ENCODE measurements at places on chromosomes 11 and 22. TPM values are rescaled to one million over a fixed set of nuclear protein-coding genes. Genes with fewer than 3 reads are reported as not detected.

Gene POLD4
- total RNA-seq: 95.1 TPM

Gene TUG1
- 88.0 TPM for total RNA-seq

Gene TRIM48
- total RNA-seq: not detected

Gene RASSF10
- total RNA-seq: not detected

Gene SGSM1
- total RNA-seq: 0.15 TPM

Gene MRPL48
- total RNA-seq: 20.3 TPM

DNA sequence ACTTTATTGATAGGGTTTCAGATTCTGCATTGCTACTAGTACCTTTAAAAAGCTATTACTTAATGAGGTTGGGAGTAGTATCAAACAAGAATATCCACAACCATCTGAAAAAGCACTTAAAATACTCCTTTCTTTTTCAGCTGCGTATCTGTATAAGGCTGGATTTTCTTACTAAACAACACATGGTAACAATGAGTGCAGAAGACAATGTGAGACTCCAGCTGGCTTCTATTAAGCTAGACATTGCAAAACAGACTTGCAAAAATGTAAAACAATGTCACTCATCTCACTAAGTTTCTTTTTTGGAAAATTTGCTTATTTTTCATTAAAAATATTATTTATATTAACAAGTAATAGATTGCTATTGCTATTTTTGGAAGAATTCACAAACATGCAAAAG, 132.6 kb downstream of the WNT11 start:
- H3K4me3 ChIP-seq: no peak overlapping the region
- no peaks in the 10 kb centered on the region for H3K4me1 ChIP-seq
- H3K27me3 ChIP-seq: no peaks in the 10 kb centered on the region
- DNase-seq: no peak
- H3K36me3 ChIP-seq: no peaks in the 10 kb centered on the region
- no peak overlapping the region for H3K27ac ChIP-seq

DNA sequence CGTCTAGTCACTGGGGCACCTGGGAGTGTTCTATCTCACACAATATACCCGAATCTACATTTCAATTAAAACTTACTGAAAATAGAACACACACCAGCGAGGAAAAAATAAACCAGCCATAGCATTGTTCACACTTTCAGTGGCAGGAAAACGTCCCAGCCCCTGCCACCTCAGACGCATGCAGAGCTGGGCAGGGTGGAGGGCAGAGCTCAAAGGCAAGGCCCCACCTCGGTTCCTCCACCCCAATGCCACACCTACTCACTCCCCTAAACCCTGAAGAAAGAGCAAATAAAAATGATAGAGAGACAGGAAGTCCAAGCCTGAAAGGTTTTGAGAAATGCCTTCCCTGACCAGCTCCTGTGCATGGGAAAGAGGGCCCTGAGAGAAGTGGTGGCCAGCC, 14.8 kb downstream of the B3GNT6 start:
- H3K4me1 ChIP-seq: peaks cover 4% of the 10 kb centered on the region
- no peak for DNase-seq
- H3K27me3 ChIP-seq: no peaks in the 10 kb centered on the region

DNA sequence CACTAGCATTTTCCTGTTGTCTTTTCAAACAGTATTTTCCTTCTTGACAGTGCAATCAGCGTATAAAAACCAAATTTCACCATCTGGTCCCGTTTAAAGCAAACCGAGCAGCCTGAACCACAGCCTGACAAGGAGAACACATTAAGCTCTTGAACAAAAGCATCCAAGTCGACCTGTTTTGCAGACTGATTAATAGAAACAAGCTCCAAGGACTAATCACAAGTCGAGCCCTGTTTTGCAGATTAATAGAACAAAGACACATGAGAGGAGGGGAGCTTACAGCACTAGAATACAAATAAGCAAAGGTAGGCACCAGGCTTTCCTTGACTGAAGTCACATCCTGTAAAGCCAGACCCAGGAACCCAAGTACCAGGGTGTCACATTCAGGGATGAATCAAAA, 104.8 kb downstream of the MPPED2 start:
- no peak overlapping the region for H3K4me3 ChIP-seq
- no peaks in the 10 kb centered on the region for H3K36me3 ChIP-seq
- H3K27ac ChIP-seq: no peak overlapping the region
- no peak for DNase-seq
- H3K4me1 ChIP-seq: no peaks in the 10 kb centered on the region

DNA sequence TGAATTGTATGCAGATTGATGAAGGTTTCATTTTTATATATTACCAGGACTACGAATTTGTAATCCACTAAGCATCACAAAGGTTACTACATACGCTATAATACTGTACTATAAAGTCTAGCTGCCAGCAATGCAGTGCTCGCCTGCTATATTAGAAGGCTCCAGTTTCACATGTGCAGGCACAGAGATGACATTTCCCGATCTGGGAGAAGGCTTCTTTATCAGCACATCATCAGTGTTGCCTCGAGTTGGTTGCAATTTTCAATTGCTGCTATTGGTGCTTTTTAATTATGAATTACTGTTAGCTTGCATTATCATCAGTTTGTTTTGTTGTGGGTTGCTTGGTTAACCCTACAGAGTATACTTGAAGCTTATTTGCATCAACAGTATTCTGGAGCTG, 143.2 kb upstream of the TEAD1 start:
- DNase-seq: no peak
- no peak overlapping the region for H3K27ac ChIP-seq
- no peaks in the 10 kb centered on the region for H3K4me1 ChIP-seq
- H3K4me3 ChIP-seq: no peak overlapping the region
- no peaks in the 10 kb centered on the region for H3K27me3 ChIP-seq
- no peaks in the 10 kb centered on the region for H3K36me3 ChIP-seq

GRCh38 chr11:132347156-132348090, 977.0 kb downstream of the NTM start:
- H3K36me3 ChIP-seq: no peaks in the 10 kb centered on the region
- no peak for DNase-seq
- no peak overlapping the region for H3K27ac ChIP-seq
- no peaks in the 10 kb centered on the region for H3K4me1 ChIP-seq
- H3K4me3 ChIP-seq: no peak overlapping the region

Gene C11orf65
- total RNA-seq: 1.5 TPM

DNA sequence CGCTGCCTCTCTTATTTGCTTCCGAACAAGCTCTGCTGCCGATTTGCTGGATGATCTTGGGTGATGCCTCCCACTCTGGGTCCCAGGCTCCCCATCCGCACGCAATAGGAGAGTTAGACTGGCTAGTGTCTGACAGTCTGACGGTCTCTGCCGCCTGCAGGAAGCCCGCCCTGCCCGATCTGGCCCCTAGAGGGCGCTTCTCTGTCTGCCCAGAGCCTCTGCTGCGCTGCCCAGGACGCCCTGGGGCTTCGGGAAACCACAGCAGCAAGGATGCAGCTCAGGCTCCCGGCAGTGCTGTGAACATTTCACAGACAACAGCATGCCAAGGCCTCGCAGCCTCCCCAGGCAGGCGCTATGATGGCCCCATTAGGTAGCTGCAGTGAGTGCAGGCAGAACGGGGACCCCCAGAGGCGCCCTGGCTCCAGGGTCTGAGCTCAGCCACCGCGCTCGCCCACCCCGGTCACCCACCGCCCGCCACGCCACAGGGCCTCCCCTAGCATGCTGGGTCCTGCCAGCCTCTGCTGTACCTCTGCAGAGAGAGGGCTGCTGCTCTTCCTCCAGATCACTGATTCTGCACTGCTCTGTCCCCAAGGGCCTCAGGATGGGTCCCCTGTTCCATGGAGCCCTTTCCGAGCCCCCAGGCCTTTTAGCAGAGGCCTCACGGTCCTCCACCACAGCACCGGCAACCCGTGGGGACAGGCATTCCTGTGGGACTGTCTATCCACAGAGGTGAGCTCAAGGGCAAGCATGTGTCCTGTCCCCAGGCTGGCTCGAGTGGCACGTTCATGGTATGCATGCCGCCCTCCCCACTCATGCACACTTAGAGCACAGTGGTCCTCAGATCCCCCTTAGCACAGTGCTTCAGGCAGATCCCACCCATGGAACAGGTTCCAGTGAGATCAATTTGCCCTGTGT, 4.3 kb upstream of the BAIAP2L2 start:
- H3K4me3 ChIP-seq: no peak overlapping the region
- no peaks in the 10 kb centered on the region for H3K36me3 ChIP-seq
- H3K27ac ChIP-seq: no peak overlapping the region
- DNase-seq: peak; percentile 83
- H3K4me1 ChIP-seq: no peaks in the 10 kb centered on the region

Gene WNT7B
- not detected for total RNA-seq

DNA sequence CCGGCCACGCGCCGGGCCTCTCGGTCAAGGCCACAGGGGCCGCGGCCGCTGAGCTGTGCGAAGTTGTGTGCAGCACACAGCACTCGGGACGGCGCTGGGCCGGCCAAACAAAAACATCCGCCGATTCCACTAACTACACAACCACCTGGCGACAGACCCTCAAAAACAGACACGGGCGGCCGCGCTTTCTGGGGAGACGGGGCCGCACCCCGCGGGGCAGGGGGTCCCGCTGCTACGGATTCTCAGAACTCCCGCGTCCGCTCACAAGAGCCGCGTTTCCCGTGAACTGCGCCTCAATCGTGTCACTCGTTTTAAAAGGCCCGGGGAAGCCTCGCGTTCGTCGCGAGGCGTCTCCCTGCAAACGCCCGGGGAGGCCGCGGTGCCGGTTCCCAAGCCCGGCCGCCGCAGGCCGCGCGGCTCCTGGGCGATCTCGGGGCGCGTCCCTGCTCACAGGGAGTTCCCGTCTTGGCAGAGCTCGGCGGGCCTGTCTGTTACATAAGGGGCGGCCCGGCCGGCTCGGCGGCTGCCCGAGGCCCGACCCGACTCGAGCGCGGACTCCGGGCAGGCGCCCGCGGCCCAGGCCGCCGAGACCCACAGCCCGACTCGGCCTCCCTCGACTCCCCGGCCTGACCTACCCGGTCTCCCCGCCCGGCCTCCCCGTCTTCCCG, 936 bp downstream of the BRD1 start:
- H3K36me3 ChIP-seq: peaks cover 14% of the 10 kb centered on the region
- peak; percentile 54 for DNase-seq
- peak overlapping the region; percentile 75 for H3K4me3 ChIP-seq
- no peaks in the 10 kb centered on the region for H3K27me3 ChIP-seq
- peak overlapping the region; percentile 79 for H3K27ac ChIP-seq

Gene C11orf86
- not detected for total RNA-seq

DNA sequence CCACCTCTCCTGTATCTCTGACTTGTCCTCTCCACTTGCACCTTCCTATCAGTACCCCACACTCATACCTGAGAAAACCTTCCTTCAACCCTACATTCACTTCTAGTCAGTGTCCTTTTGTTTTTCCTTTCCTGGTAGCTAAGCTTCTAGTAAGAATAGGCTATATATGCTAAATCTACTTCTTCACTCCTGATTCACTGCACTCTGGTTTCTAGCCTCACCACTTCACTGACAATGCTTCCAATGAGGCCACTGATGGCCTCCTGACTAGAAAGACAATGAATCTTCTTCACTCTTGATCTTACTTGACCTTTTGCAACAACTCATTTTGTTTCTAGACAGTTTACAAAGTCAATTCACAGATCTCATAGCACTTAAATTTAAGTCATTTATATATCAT, 52.0 kb downstream of the RELT start:
- no peaks in the 10 kb centered on the region for H3K4me1 ChIP-seq
- peaks cover 5% of the 10 kb centered on the region for H3K36me3 ChIP-seq
- no peaks in the 10 kb centered on the region for H3K27me3 ChIP-seq
- no peak overlapping the region for H3K4me3 ChIP-seq
- no peak overlapping the region for H3K27ac ChIP-seq

Gene C11orf97
- total RNA-seq: not detected

GRCh38 chr11:132803436-132803835, 728.9 kb downstream of the OPCML start:
- H3K27ac ChIP-seq: no peak overlapping the region
- H3K36me3 ChIP-seq: no peaks in the 10 kb centered on the region
- H3K4me1 ChIP-seq: no peaks in the 10 kb centered on the region
- no peaks in the 10 kb centered on the region for H3K27me3 ChIP-seq
- DNase-seq: no peak
